Memory B cell (primary cell): ENCODE measurements at places on chromosomes 13 and 19.

- no peak for DNase-seq
Observed at GRCh38 chr13:47813718-47814117, 187.4 kb downstream of the SUCLA2 start.

DNA sequence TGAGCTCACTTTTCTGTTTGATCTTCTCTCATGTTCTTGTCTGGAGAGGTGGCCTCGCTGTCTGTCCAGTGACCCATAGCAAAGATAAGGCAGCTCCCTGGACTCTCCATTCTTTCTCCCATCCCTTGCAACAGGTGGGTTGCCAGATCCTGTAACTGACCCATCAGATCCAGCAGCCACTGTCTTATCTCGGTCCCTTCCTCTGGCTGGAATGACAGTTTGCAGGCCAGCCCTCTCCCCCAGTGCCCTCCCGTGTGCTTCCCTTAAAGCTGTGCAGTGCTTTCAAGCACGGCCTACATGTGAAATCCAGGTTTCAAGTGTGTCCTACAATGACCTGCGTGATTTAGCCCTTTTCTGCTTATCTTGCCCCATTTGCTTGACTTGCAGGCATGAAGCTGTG is 3.7 kb downstream of the GTF3A start:
- DNase-seq: no peak

GRCh38 chr19:14496029-14496833 is at the start of gene GIPC1:
GIPC1 (minus strand) TSS chr19:14496127; CDS start chr19:14482976, 13,151 bp downstream.
- DNase-seq: peak; percentile 73

- no peak for DNase-seq
Observed at GRCh38 chr19:1857648-1858326, 5.6 kb downstream of the KLF16 start.

- no peak for DNase-seq
Observed at GRCh38 chr19:42508892-42509444, 19.3 kb downstream of the CEACAM1 start.

GRCh38 chr19:14441041-14441938 is 8.2 kb downstream of the PKN1 start:
- DNase-seq: no peak

DNA sequence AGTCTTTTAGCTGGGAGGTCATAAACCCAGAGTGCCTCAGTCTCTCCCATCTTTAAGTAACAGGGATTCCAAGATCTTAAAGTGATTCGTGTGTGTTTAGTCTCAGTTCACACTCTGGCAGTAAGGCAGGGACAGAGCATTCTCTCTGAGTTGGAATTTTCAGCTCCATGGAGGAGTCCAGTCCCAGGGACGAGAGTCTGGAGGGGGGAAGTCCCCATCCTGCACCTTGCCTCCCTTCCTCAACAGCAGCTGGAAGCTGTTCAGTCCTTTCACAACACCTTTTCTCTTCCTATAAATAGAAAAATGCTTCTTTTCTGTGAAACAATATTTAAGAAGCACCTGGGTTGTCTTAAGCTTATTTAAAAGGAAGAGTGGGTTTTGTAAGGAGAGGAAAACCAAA is 82.0 kb downstream of the KLF5 start:
- DNase-seq: no peak

DNA sequence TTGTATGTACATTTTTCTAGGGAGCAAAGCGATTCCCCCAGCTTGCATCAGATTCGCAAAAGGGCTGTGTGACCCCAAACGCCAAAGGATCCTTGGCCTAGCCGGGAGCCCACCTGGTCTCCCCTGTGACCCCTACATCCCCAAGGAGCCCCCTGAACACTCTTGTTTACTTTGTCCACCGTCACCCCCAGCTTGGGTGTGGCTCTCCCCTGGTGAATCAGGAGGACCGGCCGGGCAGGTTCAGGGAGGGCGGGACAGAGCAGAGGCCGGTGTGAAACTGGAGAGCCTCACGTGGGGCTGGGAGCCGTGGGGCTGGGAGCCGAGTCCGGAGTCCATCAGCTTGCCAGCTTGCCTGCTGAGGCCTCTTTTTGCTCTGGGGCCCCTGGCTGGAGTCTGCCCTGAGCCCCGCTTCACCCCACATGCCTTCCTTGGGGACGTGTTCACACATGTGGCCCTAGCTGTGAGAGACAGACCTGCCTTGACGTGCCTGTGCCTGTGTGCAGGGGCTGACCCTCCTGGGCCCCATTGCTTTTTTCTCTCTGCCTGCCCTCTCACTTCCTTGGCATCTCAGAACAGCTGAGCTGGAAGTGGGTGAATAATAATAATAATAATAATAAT is 2.0 kb downstream of the ITPKC start:
- peak; percentile 22 for DNase-seq

DNA sequence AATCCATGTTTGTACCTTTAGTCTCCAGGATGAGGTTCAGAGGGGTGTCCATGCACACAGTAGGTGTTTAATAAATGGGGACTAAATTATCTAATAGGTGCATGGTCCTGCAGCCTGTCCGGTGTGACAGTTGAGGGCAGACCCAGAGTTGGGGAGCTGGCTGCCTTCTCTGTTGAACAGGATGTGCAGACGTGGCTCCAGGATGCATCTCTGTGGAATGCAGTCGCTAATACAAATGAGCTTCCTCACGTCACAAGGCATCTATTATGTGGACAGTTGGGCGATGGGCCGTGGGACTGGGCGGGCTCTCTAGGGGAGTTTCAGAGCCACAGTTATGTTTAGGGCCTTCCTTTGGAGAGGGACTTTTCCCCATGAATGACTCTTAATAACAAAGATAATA is 71.0 kb downstream of the SIPA1L3 start:
- peak; percentile 16 for DNase-seq

GRCh38 chr13:101828119-101828518 is 375.6 kb downstream of the ITGBL1 start:
- DNase-seq: no peak

DNA sequence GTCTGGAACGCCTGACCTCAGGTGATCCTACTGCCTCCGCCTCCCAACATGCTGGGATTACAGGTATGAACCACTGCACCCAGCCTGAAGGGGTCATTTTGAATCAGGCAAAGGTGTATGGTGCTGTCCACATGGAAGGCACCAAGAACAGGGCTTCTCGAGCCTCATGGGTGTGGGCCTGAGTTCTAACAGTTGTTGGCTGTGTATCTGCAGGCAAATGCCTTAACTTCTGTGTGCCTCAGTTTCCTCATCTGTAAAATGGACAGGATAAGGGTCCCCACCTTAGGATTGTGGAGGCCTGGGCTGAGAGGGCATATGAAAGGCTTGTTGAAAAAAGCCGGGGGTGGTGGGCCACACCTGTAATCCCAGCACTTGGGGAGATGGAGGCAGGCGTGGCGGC is 9.2 kb downstream of the AP1M2 start:
- DNase-seq: no peak

GRCh38 chr13:50437252-50437651 is 406.2 kb downstream of the DLEU7 start:
- DNase-seq: no peak

DNA sequence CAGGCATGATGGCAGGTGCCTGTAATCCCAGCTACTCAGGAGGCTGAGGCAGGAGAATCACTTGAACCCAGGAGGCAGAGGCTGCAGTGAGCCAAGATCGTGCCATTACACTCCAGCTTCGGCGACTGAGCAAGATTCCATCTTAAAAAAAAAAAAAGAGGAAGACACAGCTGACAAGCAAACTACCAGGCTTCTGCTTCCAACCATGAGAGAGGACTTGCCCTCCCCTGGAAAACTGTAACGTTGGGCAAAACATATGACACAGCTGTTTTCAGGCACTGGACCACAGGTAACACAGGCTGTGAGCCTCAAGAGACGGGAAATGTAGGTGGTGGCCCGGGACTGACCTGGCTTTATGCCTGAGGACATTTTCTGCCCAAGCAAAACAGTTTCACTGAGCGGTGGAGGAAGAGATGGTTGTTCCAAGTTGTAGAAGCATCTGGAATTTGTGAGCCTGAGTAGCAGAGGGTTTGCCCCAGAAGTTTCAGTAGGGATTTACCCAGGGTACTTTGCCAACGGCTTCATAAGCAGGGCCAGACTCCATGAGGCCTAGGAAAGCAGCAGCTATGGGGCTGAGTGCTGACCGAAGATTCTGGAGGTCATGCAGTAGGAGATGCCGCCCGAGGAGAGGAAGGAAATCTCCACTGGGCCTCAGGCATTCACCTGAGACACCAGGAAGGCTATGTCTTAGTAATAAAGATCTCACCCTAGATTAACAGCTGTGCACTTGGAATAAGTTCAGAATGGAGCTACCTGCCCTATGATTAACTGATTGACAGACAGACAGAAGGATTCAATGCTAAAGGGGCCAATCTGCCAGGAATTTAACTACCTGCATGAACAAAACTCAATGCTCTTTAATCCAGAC is 88.0 kb downstream of the ABCC4 start:
- no peak for DNase-seq

- DNase-seq: no peak
Observed at GRCh38 chr19:16936901-16937300, 48.1 kb downstream of the F2RL3 start.

DNA sequence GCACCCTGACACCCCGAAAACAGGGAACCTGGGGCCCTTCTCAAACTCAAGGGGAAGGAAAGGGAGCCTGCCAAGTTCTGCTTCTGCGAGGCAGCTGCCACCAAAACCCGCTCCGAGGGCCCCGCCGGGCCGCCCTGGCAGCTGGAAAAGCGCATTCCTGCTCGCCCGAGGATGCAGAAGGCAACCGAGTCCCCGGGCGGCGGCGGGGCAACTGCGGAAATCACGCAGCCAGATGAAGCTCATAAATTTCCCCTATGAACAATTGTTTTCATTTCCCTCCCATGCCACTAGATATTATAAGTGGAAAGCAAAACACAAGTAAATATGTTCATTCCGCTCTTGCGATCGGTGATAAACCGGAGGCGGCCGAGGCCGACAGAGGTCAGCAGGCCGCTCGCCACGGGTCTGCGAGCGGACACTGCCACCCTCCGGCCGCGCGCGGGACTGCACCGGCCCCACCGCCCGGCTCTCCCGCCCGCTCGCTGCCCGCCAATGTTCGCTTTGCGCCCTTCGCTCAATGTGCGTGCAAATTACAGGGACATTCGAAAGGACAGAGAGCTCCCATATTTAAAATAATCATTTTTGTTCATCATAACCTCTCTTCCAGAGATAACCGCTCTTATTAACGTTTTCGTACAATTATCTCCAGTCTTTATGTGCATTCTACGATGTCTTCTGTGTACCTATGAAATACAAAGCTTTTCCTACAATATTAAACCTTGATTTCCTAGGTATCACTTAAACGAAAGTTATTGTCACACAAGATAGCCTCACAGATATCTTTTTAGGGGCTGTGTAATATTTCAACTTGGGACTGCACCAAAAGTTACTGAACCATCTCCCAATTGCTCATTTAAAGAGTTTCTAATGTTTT is 120.8 kb upstream of the ZNF507 start:
- peak; percentile 18 for DNase-seq

DNA sequence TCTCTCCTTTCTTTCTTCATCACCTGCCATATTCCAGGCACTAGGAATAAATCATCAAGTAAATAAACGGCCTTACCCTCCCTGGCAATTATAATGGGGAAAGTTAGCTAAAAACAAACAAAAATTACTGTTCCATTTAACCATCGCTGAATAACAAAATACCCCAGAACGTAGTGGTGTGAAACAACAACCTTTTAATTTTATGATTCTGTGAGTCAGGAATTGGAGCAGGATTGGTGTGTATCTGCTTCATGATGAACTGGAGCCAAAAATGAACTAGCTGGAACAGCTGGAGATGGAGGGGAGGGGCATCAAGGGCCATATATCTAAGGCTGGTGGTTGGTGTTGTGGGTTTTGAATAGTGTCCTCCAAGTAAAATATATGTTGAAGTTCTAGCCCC is 3.7 kb upstream of the CADM4 start:
- DNase-seq: no peak

DNA sequence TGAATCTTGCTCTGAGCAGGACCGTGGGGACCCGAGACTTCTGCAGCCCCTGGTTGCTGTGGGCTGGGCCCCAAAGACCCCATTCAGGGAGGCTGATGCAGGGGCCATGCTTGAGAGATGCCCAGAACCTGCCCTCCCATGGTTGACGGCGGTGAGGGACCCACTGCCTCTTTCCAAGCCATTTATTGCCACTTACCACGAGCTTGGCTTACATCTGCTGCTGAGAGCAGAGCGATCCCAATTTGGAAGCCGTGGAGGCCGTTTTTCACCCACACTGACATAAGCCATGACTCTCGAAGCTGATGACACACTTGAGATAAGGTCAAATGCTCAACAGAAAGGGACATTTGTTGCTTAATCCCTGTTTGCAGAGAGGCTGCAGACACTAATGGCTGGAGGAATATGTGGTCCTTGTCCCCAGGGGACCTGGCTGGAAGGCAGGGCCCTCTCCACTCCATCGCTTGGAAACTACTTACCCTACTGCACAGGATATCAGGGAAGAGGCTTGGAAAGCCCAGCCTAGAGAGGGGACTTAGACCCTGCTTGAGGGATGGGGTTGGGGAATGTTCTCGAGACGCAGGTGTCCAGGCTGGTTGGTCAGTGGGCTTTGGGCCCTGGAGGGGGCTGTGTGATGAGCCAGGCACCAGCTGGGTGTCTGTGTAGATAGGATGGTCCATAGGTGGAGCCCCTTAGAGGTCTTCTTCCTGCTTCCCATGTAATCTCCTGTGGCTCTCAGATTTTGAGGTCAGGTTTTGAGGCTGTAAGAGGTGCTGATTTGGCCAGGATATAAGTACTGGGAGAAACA is 15.3 kb downstream of the ZNF536 start:
- DNase-seq: no peak

DNA sequence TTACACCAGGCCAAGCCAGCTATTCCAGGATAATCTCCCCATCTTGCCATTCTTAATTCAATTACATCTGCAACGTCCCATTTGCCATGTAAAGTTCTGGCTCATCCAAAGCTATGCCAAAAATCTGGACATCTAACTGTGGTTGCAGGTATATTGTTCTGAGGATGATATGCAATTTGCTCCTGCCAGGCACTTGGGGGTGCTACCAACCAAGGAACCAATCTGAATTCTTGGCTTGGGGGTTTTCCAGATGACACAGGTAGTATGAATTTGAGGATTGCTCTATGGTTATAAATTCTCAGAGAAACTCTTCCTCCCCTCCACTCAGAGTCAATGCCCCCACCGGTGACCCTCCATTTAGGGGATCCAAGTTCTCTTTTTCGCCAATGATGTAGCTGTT is 33.0 kb downstream of the CRYL1 start:
- DNase-seq: peak; percentile 55

- DNase-seq: no peak
Observed at GRCh38 chr13:89627996-89628395, 1719.5 kb upstream of the MIR17HG start.

DNA sequence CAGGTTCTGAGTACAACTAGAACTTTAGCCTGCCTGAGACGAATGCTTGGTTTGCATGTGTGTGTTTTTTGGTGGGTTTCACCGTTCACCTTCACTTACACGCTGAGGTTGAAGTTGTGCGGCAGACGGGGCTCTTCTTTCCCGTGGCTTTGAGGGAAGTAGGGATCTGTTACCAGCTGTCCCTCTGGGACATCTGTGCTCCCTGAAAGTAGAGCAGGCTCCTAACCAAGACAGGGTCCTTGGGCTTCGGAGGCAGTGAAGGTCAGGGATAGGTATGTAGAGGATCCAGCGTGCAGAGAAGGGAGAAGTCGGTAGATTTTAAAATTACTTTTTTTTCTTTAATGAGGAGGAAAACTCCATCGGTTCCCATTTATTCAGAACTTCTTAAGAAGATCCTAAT is 48.7 kb downstream of the ZNF536 start:
- no peak for DNase-seq
